GM13976 (cell line): ENCODE measurements at places on chromosomes 7 and 10.

DNA sequence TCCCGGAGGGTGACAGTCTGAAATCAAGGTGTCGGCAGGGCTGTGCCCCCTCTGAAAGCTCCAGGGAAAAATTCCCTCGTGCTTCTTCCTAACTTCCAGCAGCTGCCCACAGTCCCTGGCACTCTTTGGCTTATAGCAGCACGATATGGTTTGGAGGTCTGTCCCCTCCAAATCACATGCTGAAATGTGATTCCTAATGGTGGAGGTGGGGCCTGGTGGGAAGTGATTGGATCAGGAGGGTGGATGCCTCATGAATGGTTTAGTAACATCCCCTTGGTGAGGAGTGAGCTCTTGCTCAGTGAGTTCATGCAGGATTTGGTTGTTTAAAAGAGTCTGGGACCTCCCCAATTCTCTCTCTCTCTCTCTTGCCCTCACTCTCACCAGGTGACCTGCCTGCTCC, 51.1 kb downstream of the GPAM start:
- DNase-seq, result no peak

DNA sequence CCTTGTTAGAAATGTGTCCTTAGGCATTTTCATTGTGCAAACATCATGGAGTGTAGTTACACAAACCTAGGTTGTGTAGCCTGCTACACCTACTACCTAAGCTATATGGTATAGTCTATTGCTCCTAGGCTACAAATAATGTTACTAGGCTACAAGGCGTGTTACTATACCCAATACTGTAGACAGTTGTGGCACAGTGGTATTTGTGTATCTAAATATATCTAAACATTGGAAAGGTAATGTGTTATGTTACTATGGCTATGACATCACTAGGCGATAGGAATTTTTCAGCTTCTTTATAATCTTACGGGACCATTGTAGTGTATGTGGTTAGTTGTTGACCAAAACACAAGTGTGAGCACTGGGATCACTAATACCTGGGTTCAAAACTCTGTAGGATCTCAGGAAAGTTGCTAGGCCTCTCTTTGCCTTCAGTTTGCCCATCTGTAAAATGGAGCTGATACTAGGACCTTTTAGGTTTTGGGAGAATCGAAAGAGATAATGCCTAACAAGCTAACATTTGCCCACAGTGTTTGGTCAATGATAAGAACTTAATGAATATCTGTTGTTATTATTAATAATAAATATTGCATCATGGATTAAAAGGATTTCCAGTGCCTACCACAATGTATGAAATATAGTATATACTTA, 2.7 kb downstream of the BICC1 start:
- no peak for DNase-seq

- no peak for DNase-seq
These were observed 7.0 kb upstream of the NDST2 start for GRCh38 chr10:73818402-73818801.

DNA sequence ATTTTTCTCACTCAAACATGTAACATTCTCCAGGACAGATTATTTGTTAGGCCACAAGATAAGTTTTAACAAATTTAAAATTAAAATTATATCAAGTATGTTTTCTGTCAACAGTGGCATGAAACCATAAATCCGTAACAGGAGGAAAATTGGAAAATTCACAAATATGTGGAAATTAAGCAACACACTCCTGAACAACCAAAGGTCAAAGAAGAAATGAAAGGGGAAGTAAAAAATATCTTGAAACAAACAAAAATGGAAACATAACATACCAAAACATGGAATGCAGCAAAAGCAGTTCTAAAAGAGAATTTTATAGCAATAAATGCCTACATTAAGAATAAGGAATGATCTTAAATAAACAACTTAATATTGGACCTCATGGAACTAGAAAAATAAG, 147.3 kb downstream of the ZEB1 start:
- DNase-seq, result no peak

- DNase-seq, result no peak
These were observed 50.9 kb downstream of the SGCE start for GRCh38 chr7:94605031-94605430.

DNA sequence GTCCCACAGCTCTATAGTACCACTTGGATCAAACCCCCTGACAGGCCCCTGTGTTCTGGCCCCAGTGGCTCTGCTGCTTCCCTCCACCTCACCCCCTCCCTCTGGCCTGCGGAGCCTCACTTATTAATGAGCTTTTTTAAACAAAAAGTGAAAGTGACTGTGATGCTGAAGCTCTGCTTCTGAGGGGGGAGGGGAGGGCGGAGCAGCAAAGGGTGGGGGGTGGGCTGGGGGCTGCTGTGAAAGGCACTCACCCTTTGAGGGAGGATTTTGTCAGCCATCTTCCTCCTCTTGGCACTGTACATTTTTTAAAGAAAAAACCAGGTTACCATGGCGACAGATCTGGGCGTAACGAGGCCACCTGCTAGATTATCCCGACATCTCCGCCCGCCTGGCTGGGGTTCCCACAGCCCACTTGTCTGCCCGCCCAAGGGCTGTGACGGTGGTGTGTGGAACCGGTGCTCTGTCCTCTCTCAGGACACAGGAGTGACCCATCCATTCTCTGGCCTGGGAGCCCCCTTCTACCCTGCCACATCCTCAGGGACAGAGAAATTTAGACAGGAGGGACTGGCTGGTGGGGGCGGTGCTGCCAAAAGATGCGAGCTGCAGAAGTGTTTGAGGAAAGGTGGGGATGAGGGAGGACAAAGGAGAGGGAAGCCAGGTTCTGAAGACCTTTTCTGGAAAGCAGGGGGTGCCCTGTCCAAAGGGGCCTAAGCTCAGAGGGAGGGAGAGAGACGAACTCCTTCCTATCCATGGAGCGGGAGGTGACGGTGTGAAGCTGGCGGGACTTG, 4.9 kb downstream of the SMARCD3 start:
- DNase-seq, result no peak

GRCh38 chr10:11535346-11535959, 76.0 kb downstream of the USP6NL start:
- DNase-seq, result no peak

DNA sequence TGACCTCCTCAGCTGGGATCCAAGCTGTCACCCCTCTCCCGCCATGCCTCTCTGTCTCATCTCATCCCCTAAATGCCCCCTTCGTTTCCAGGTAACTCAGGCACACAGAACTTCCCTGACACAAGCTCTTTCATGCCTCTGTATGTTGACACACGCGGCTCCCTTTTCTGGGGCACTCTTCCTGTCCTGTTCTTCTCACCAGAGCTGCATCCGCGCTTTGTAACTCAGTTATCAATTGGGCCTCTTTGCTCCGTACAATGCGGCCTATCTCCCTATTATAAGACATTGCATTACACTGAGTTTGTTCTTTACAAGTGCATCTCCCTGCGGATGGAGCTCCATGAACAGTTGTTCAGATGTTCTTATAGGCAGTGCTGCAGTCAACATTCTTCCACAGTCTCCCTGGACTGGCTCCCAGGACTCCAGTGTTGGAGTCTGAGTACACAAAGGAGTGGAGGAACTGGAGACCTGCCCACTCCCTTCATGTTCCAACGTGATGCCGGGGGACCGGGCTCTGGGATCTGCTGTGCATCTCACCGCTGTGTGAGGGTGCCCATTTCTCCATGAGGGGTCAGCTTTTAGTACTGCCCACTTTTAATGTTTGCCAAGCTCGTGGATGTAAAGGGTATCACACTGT, 56.9 kb upstream of the TNS3 start:
- DNase-seq, result no peak

GRCh38 chr10:34348917-34349485, 466.1 kb downstream of the PARD3 start:
- no peak for DNase-seq

DNA sequence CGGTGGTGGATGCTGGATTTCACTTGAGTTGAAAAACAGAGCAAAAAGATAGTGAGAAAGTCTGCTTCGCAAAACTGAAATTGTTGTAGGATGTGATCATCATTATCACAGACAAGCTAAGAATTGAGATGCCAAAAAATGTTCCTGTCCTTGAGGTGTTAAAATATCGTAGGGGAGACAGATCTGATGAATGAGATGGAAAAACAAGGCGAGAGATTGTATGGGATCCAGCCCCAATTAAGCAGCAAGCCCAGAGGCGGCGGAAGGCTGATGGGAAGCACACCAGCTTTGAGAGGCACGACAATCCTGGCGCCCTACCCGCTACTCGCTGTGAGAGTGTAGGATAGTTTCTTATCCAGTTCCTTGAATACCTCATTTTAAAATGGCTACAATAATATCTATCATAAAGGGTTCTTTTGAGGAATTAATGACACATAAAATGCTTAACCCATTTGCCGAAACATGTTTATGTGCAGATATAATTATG, 131.1 kb upstream of the PTN start:
- DNase-seq, result no peak

DNA sequence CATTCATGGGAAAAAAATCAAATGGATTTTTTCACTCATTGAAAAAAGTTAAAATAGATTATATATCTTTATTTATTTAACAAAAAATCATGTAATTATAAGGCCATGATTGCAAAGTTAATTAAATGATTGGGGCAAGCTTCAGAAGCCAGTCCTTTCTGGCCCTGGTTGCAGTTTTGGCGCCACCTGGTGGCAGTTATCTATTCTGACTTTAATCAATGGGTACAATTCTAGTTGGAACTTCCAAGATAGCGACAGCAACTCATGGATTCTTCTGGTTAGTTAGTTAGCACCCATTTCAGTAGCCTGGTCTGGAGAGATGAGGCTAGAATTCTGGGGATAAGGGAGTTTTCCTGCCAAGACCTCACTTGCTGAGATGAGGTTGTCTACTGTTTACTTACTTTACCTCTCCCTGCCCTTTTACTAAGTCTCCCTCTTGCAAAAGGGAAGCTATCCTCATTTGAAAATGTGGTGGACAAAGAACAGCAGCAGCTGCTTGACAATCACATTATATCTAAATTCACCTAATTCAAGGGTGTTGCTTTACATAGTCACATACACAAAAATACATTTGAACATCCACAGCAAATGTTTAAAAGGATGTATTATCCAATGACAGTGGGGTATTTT, 42.3 kb downstream of the NOC3L start:
- peak; percentile 51 for DNase-seq

DNA sequence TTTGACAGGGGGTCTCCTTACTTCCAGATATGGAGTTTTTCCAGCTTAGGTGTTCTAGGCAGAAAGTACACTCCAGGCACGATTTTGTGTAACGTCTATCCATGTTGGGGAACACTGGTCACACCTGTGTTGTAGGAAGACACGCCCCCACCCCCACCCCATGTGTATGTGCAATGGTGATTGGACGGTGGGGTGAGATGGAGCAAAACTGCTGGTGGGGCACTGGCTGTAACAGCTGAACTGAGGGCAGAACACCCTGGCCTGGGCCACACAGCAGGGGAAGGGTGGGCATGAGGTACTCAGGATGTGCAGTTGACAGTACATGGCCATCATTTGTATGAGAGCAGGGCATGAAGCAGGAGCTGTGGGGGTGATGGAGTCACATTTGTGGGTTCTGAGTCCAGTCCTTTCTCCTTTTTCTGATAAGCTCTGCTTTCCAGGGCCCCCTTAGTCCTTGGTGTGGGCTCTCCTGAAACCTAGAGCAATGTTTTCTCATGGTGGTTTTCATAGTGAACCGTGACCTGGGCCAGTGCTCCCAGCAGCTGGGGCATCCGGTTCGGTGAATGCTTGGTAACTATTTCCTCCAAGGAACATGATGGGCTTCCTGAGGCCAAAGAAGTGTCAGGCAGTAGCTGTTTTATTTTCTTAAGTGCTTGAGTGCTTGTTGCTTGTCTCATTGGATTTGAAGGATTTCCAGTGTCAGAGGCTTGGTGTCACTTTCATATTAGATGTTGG, 63.4 kb upstream of the AQP1 start:
- DNase-seq, result no peak

DNA sequence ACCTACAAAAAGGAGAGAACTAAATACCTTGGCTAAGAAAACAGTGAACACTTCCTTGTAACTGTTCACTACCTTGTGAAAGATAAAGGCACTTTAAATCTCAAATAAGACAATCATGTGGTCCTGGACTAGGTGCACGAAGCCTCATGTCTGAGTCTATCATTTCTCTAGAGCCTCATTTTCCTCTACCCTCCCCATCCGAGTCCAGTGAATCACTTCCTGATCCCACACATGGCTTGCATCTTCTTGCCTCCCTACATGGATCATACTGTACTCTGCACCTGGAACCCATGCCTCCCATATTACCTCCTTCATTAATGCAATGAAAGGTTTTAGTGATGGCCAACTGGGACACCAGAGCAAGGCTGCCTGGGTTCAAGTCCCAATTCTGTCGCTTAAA, 34.5 kb downstream of the SNX10 start:
- no peak for DNase-seq

- no peak for DNase-seq
These were observed 31.3 kb upstream of the GALNT11 start for GRCh38 chr7:151993977-151994676.

GRCh38 chr7:12749746-12750145, 62.3 kb downstream of the ARL4A start:
- DNase-seq, result no peak

DNA sequence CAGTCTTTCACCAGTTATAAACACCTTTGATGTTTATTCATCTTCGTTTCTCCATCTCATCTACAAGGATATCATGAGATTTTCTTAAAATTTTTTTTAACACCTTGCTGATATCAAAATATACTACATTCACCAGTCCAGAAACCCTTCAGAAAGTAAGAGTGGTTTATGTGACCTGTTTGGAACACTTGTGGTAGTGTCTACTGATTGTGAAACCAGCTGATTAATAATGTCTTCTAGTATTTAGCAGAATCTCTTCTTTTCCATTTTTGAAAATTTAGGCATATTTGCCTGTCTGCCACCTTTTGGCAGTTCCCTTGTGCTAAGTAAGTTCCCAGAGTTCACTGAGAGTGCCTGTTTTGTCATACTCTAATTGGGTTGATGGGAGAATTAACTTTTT, 18.5 kb downstream of the DLD start:
- no peak for DNase-seq

- DNase-seq, result no peak
These were observed 128.6 kb upstream of the AOAH start for GRCh38 chr7:36852931-36853330.
